ENCODE measurements at places on chromosomes 2 and 18.

DNA sequence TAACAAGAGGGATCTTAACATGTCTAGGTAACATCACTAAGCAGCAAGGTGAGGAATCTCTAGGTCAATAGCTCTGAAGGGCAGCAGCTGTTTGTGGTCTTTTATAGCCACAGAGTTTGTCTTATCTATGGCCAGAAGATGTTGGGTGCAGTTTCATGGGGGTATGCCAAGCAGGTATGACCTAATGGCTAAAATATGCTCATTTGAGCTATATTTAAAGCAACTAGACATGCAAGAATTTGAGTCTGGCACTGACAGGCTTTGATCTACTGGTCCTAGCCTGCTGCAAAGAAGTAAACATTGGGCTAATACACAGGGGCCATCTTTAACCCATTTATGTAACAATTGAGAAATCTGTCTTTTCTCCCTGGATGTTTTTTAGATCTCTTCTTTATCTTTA lies 13.9 kb upstream of the UGP2 start:
- DNase-seq: no peak

DNA sequence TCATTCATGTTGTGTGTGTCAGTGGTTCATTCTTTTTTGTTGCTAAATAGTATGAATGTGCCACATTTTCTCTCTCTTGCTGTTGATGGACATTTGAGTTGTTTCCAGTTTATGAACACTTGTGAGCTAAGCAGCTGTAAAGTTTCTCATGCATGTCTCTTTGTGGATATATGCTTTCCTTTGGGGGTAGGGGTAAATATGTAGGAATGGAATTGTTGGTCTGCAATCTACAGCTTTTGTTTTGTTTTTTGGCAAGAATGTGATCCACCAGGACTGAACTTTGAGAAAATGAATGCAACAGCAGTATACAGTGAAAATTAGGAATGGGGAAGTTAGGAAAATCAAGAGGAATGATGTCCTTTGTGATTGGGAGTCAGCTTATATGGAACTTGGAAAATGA lies 226.3 kb downstream of the CDCA7 start:
- no peak for DNase-seq

- DNase-seq: no peak
These were observed 44.1 kb upstream of the GPC1 start for GRCh38 chr2:240391111-240392051.

GRCh38 chr2:234823196-234823876 lies 128.5 kb upstream of the SH3BP4 start:
- no peak for DNase-seq

DNA sequence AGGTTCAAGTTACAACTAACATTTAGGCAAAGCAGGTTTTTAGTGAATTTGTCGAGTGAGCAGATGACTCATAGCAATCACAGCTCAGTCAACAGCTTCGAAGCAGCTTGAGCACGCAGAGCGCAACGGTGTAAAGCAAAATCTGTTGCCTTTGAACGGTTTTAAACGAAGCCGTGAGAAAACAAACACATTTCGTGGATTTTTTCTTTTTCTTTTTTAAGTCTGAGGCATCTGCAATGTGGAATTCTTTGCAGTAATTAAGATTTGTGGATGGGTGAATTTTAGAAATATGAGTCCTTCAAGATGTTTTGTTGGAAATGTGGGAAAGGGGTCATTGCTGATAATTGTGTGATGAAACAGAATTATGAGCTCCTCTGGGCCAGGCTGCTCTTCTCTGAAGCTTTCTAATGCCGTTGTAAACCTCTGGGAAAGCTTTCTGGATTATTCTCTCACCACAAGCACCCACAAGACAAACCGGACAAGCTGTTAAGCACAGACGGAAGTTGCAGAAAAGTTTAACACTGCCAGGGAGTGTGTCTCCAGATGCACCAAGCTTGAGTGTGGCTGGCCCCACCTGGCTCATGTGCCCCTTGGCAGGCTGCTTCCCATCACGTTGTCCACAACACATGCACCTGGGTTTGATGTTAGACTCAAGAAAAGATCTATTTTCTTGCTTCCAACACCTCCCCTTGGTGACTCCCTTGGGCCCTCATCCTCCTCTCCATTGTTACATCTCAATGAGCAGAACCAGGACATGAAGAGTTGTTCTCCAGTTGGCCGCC lies 224.7 kb downstream of the ACKR3 start:
- DNase-seq: no peak

- no peak for DNase-seq
These were observed 62.8 kb downstream of the ICA1L start for GRCh38 chr2:202808754-202809153.

DNA sequence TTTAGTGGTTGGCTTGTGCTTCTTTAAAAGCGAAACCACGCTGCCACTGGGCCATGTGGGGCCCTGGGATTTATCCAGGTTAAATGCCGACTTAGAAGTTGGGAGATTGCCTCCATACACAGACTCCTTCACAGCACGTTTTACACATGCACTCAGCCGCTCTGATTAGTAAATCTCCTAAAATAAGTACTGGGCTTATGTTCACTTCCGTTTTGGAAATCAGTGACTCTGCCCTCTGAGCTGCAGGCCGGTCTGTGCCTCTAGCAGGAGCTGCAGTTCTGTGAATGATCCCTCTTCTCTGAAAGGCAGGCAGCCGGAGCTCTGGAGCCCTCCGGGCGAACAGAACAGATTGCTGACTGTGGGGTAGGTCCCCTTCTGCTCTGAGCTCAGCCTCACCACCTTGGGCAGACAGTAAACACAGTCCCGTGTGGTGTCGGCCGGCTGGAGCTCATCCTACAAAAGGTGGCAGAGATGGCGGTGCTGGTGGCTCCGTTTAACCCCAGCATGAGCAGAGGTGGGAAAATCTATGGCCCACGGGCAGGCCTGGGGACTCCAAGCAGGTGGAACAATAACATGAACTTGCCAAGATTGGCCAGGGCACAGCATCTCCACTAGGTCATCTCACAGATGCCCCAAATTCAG lies 9.8 kb upstream of the RAB17 start:
- DNase-seq: no peak

- no peak for DNase-seq
These were observed 34.5 kb downstream of the STK39 start for GRCh38 chr2:168212866-168213265.

- no peak for DNase-seq
These were observed 26.8 kb downstream of the MBOAT2 start for GRCh38 chr2:8976442-8977259.

GRCh38 chr2:164761737-164762460 lies 79.7 kb downstream of the COBLL1 start:
- no peak for DNase-seq

- DNase-seq: no peak
These were observed 52.7 kb downstream of the ABCB11 start for GRCh38 chr2:168978461-168978861.

GRCh38 chr2:100013892-100014677 lies 128.3 kb downstream of the AFF3 start:
- no peak for DNase-seq

DNA sequence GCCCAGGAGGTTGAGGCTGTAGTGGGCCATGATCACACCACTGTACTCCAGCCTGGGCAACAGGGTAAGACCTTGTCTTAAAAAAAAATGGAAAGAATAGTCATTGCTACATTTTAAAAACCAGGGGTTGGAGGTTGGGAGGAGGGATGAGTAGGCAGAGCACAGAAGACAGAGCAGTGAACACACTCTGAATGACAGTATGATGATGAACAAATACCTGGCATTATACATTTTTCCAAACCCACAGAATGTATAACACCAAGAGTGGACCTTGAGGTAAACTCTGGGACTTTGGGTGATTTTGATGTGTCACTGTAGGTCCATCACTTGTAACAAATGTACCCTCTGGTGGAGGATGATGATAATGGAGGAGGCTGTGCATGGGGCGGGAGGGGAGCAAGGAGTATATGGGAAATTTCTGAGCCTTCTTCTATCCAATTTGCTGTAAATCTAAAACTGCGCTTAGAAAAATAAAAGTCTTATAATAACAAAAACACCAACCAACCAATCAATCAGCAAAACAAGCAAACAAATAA lies 111.4 kb upstream of the PGAP1 start:
- DNase-seq: no peak

GRCh38 chr2:218990612-218991011 lies 2.6 kb downstream of the CRYBA2 start:
- DNase-seq: no peak

GRCh38 chr2:234571620-234572407 lies 74.9 kb upstream of the ARL4C start:
- DNase-seq: no peak

GRCh38 chr2:110843496-110843895 lies 111.1 kb downstream of the ACOXL start:
- DNase-seq: no peak

DNA sequence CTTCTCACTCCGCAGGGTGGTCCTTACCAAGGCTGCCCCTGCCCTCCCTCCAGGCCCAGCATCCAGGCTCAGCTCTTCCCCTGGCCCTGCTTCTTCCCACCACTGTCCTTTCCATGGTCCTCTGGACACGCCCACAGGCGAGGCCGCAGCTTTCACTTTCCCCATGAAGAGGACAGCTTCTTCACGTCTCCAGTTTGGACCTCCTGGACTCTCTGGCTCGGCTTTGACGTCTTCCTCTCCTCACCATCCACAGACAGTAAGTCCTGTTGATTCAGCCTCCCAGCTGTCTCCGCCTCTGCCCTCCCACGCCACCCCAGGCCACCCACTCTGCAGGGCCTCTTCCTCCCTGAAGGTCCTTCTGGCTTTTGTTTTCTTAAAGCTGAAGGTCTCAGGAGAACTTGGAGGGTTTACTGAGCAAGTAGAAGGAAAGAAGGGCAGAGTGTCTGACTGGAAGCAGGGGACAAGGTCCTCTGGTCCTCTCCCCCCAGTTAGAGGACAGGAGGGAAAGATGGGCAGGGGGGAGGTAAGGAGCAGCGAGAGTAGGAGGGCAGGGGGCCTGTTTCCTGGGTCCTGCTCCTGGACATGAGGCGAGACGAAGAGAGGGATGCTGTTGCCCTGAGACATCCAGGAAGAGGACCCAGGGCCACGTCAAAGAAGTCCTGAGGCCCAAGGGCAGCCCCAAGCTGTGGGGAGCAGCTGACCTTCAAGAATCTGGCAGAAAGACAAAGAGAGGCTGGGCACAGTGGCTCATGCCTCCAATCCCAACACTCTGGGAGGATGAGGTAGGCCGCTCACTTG lies 24.7 kb upstream of the NMUR1 start:
- DNase-seq: no peak

- no peak for DNase-seq
These were observed 128.6 kb downstream of the PARD3B start for GRCh38 chr2:204673877-204674276.

GRCh38 chr2:211401328-211401727 lies 844.9 kb downstream of the CPS1 start:
- DNase-seq: no peak

- DNase-seq: no peak
These were observed 364 bp downstream of the STAT1 start for GRCh38 chr2:191013682-191013931.

DNA sequence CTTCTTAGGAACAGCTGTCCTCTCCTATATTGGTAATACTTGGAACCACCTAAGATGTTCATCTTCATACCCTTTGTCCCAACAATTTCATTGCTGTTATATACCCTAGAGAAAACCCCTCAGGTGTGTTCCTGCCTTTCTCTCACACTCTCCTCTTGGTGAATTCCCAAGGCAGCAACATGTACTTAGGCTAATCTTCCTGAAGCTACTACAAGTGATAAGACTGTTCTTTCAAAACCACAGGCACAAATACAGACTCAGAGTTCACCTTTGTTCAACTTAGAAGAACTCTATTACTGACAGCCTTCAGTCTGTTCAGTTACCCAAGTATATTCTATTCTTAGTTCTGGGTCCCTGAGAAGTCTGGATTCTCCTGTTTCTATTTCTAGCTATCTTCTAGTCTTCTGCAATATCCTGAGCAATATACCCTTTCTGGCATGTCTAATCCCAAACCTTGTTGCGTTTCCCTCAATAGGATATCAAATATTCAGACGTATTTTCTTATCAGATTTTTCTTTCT lies 247.7 kb upstream of the STON1 start:
- no peak for DNase-seq

Data from stimulated activated CD8-positive, alpha-beta memory T cell treated with anti-CD3 and anti-CD28 coated beads, Interleukin-4, amount 100 ng/mL, for 4 hours (primary cell).